ENCODE measurements at places on chromosomes 5 and 9. TPM values are rescaled to one million over a fixed set of nuclear protein-coding genes. Genes with fewer than 3 reads are reported as not detected.

The DEPDC1B gene
- not detected for total RNA-seq

The INSL6 gene
- total RNA-seq: not detected

DNA sequence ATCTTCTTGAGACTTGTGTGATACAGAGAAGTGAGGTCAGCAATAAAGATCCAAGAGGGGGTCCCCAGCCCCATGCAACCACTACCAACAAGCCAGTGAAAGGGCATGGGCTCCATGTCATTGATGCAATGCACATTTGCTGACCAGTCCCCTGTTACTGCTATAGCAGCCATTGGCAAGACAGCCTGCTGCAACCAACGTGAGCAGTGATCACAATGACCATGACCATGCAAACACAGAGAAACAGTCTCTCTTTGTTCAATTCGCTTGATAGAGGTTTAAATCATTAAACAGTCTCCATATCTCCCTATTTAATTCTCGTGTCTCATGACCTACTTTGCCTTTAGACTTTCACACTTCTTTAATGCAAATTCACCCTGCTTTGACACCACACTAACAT is 30.0 kb upstream of the FOXB2 start:
- H3K4me1 ChIP-seq: no peaks in the 10 kb centered on the region
- peaks cover 3% of the 10 kb centered on the region for H3K27me3 ChIP-seq
- H3K27ac ChIP-seq: no peak overlapping the region
- DNase-seq: no peak

DNA sequence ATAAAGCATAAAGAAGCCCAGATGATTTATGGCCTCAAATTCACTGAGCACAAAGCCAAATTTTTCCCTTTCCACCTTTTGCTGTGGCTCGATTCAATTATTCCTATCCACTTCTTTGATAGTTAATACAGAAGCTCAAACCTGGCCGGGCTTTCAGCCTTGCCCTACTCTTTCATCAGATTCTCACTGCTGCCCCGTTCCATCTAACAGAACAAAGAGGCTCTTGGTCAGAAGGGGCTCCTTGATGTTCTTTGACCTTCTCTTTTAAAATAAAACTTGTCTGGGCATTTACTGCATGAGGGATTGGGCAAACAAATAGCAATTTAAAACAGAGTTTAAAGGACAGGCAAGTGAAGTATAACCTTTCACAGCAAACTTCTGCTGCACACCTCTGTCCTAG is 9.8 kb downstream of the GRXCR2 start:
- H3K4me3 ChIP-seq: no peak overlapping the region
- DNase-seq: no peak
- no peak overlapping the region for H3K27ac ChIP-seq
- H3K36me3 ChIP-seq: no peaks in the 10 kb centered on the region

DNA sequence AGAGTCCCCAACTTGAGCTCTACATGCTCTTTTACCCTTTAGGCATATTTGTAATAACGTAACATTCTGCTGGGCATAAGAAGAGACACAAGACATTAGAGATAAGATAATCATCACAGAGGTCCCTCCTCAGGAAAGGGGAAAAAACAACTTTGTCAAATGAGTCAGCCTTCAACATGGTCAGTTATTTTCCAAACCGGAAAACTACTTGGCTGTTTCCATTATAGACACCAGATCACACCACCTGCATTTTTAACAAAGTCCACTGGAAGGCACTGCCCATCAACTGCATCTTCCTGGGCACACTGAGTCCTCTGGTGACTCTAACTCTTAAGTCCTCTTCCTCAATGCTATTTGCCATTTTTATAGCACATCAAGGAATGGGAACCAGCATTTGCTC is 221.8 kb downstream of the FAM114A2 start:
- no peaks in the 10 kb centered on the region for H3K36me3 ChIP-seq
- H3K4me3 ChIP-seq: no peak overlapping the region
- no peak for DNase-seq
- no peak overlapping the region for H3K27ac ChIP-seq
- no peaks in the 10 kb centered on the region for H3K4me1 ChIP-seq

- DNase-seq: no peak
- H3K27ac ChIP-seq: no peak overlapping the region
- H3K36me3 ChIP-seq: no peaks in the 10 kb centered on the region
Measured at GRCh38 chr9:115880221-115880885, 273.2 kb upstream of the PAPPA start.

- no peak for DNase-seq
- H3K4me1 ChIP-seq: no peaks in the 10 kb centered on the region
- no peak overlapping the region for H3K4me3 ChIP-seq
- no peak overlapping the region for H3K27ac ChIP-seq
Measured at GRCh38 chr9:89223396-89223977, 44.9 kb upstream of the SHC3 start.

DNA sequence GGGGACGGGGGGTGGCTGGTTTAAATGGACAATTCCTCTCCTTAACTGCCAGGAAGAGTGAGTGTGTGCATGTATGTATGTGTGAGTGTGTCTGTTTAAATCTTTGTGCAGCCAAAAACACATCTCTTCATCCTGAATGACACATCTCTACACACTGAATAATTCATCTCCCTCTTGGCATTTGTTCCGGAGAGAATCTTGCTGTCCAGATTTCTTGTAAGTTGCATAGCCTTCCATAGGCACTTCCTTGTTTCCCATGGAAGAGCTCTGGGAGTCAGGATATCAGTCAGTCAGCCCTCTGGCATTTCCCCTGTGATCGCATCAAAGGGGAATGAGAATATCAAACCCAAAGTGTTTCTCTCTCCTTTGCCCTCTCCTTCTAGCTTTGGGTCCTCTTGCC is 74.7 kb downstream of the WWC1 start:
- no peaks in the 10 kb centered on the region for H3K4me1 ChIP-seq
- no peak overlapping the region for H3K4me3 ChIP-seq
- no peak for DNase-seq
- no peak overlapping the region for H3K27ac ChIP-seq
- no peaks in the 10 kb centered on the region for H3K36me3 ChIP-seq
- H3K27me3 ChIP-seq: no peaks in the 10 kb centered on the region

DNA sequence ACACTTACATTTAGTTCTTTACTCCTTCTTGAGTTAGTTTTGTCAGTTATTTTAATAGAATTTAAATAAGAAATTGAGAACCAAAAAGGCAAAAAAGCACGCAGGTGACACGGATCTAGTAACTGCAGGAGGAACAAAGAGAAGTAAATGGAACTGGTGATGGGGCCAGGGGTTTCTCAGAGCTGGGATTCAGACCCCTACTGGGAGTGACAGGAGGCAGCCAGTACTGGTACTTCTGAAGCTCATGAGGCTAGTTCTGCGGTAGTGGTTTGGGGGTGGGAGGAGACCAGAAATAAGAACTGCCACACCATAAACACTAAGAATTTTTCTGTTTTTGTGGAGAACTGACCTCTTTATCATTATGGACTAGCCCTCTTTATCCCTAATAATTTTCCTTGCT is 48.2 kb downstream of the OXCT1 start:
- no peaks in the 10 kb centered on the region for H3K27me3 ChIP-seq
- H3K27ac ChIP-seq: no peak overlapping the region
- DNase-seq: no peak
- no peaks in the 10 kb centered on the region for H3K4me1 ChIP-seq

DNA sequence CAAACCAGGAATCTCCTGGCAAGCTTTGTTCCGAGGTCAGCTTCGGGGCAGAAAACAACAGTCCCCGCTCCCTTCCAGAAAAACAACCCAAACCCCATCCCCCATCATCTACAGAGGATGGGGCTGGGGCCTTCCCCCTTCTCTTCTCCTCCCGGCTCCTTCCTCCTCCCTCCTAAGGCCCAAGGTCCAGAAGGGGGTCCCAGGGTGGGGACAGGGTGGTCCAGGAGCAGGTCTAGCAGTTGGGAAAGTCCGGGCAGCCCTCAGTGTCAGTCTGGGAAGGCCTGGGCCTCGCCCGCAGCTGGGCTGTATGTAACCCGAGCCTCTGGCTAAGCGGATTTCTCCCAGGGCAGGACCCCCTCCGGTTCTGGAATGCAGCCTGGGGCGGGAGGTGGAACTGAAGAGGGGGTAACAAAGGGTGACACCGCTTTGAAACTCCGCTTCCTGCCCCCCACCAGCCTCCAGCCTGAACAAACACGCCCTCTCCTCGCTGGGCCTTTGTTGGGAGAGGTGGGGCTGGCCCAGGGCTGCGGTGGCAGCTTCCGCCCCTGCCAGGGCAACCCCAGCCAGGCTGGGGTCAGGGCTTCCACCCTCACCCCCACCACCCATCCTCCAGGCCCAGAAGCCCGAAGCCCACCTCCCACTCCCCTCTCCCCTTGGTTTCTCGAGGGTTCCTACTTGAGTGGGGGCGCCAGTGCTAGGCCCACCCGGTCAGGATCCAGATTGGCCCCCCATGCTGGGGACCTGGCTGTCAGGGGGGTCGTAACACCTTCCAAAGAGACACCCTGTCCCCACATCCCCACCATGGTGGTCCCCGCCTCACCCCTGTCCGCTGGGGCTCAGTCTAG is 63.5 kb downstream of the C9orf50 start:
- H3K27me3 ChIP-seq: no peaks in the 10 kb centered on the region
- no peaks in the 10 kb centered on the region for H3K4me1 ChIP-seq
- H3K4me3 ChIP-seq: no peak overlapping the region
- H3K36me3 ChIP-seq: no peaks in the 10 kb centered on the region
- DNase-seq: no peak

DNA sequence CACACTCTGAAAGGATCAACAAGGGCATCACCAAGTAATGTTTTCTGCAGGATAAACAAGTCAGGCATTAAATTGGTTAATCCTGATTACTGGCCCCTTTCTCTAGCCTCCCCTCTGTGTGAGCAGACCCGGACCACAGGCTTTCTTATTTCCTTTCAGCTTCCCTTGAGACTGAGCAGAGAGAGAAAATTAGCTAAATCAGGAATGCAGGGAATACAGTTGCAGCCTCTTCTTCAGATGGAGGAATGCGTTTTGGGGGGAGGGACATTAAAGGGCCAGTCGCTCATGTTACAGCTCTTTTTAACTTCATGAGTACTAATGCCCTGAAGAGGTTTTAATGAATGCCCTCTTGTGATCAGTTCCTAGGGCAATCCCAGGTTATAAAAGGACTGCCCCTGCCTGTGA is 19.8 kb downstream of the PCDHAC2 start:
- H3K27ac ChIP-seq: no peak overlapping the region
- no peaks in the 10 kb centered on the region for H3K4me1 ChIP-seq
- no peak overlapping the region for H3K4me3 ChIP-seq
- no peaks in the 10 kb centered on the region for H3K27me3 ChIP-seq
- H3K36me3 ChIP-seq: no peaks in the 10 kb centered on the region

DNA sequence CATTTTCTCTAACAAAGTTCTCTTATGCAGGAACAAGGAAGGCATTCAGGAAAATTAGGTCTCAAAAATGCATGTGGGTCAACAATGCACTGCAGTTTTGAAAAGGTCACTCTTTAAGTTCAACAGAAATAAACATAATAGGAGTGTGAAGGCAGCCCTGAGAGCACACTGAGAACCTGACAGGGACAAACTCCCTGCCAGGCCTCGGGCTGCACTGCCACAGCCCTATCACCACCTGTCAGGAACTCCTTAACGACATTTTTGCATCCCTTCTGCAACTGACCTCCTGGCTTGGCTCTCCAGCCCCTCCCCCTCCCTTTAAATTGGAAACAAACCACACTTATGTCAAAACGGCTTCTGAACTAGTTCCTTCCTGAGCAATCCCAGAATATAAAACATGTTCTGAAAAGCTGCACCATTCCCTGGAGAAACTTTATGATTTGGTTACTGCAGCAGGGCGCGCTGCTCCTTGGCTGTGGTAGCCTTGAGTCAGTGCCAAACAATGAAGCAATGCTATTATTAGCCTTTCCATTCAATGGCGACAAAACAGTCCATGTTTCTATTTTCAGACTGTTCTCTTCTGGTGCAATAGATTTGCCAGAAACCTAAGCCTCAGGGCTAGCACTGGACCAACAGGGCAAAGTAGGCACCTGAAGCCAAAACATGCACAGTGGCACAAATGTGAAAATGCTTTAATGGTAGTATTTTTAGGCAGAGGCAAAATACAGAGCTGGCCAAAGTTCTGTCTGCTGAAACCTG is 160.1 kb upstream of the ZNF608 start:
- peaks cover 46% of the 10 kb centered on the region for H3K4me1 ChIP-seq
- H3K4me3 ChIP-seq: no peak overlapping the region
- peak; percentile 48 for DNase-seq
- H3K36me3 ChIP-seq: no peaks in the 10 kb centered on the region
- no peaks in the 10 kb centered on the region for H3K27me3 ChIP-seq

DNA sequence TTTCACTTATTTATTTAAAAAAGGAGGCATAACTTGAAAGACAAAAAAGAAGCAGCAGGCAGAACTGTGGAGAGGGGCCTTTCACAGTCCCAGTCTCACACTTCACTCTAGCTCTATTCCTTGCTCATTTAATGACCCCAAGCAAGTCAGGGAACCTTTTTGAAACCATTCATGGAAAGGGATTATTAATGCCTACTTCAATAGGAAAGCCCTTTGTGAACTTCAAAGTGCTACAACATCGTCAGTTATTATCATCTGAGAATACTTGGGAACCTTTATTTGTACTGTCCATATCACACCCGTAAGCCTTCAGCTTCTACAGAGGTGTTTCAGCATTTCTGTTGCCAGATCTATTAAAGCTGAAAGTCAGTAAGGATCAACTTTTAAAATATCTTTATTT is 320.2 kb downstream of the TMEM161B start:
- H3K4me3 ChIP-seq: no peak overlapping the region
- no peak overlapping the region for H3K27ac ChIP-seq
- no peaks in the 10 kb centered on the region for H3K4me1 ChIP-seq
- no peaks in the 10 kb centered on the region for H3K27me3 ChIP-seq
- no peak for DNase-seq

DNA sequence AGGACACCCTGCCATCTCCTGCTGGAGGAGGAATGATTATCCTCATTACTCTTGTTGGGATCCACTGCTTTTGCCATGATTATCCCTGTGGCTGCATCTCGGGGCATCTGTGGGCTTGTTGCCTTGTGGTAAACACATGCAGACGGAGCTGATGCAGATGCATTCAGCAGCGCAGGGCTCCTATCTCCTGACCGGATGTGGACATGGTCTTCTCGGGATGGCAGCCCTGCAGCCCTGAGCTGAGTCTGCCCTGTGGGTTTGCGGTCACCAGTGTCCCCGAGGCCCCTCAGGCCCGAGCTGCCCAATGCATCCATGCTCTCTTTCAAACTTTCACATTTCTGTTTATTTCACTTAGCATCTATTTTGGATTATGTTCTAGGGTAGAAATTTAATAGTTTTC is 250.4 kb upstream of the IRX1 start:
- no peaks in the 10 kb centered on the region for H3K36me3 ChIP-seq
- no peaks in the 10 kb centered on the region for H3K27me3 ChIP-seq
- peak; percentile 12 for DNase-seq
- no peak overlapping the region for H3K27ac ChIP-seq

DNA sequence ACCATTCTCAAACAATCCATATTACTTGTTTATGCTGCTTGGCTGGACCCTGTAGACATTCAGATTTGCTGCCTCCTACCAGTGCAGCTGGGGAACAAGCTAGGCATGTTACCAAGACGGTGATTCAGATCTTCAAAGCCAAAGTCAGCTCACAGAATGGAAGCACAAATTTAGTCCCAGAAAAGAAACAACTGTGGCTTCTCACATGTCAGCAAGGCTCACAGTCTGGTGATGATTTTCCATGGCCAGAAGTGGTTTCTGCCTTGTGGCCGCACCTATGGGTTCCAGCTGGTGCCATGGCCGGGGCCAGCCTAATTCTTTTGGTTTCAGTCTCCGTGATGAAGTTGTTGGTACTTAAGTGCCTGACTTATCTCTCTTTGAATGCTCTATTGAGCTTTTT is 182.2 kb downstream of the TMC1 start:
- no peaks in the 10 kb centered on the region for H3K4me1 ChIP-seq
- H3K27me3 ChIP-seq: no peaks in the 10 kb centered on the region
- H3K27ac ChIP-seq: no peak overlapping the region
- no peak for DNase-seq
- no peaks in the 10 kb centered on the region for H3K36me3 ChIP-seq

GRCh38 chr5:134063188-134063820 is 51.2 kb upstream of the TCF7 start:
- no peaks in the 10 kb centered on the region for H3K36me3 ChIP-seq
- no peak for DNase-seq
- H3K4me1 ChIP-seq: peaks cover 12% of the 10 kb centered on the region
- H3K27ac ChIP-seq: peak overlapping the region; percentile 37
- no peaks in the 10 kb centered on the region for H3K27me3 ChIP-seq
- H3K4me3 ChIP-seq: no peak overlapping the region

Data from psoas muscle (tissue), 8 donors.